Mesenteric fat pad (tissue), 1 donor: ENCODE measurements at places on chromosomes 5 and 9. TPM values are rescaled to one million over a fixed set of nuclear protein-coding genes. Genes with fewer than 3 reads are reported as not detected.

DNA sequence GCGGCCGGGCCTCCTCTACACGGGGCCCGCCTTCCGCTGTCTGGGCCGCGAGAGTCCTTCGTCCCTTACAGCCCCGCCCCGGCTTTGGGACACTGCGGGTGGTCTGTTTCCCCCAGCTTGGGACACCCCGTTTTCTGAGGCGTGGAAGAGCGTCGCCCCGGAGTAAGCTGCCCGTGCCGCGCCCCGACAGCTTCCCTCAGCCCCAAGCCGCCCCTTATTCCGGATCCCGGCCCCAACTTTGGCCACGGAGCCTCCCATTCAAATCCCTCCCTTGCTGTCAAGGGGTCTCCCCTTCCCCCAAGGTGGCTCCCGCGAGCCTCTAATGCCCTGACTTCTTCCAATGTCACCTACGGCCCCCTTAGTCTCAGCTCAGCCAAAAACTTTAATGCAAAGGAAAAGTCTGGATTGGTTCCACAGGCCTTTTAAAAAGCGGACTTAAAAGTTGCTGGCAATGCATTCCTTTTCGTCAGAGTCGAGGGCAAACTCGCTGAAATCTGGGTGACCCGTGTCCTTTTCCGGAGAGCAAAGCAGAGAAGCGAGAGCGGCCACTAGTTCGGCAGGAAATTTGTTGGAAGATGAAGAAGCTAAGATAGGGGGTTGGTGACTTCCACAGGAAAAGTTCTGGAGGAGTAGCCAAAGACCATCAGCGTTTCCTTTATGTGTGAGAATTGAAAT, 19.8 kb downstream of the EXOSC2 start:
- DNase-seq, result no peak

- DNase-seq, result no peak
Measured at GRCh38 chr9:34413231-34413852, 36.6 kb upstream of the MYORG start.

TAF11L7 gene
- not detected for total RNA-seq

DNA sequence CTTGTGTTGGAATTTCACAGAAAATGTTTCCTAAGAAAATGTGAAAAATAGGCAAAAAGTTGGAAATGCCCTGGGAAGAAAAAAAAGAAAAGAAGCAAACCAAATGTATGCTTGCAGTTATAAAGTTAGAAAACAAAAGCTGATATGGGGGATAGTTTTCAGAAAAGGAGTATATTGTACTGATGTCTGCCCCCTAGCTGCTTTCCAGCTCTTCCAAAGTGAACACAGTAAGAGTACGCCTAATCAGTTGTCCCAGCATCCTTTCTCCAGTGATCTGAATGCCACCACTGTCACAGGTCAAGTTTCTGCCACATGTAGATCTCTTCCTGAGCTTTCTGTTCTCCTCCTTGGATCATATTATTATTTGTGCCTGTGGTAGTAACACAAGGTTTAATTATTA, 5.8 kb downstream of the TYRP1 start:
- no peak for DNase-seq

DNA sequence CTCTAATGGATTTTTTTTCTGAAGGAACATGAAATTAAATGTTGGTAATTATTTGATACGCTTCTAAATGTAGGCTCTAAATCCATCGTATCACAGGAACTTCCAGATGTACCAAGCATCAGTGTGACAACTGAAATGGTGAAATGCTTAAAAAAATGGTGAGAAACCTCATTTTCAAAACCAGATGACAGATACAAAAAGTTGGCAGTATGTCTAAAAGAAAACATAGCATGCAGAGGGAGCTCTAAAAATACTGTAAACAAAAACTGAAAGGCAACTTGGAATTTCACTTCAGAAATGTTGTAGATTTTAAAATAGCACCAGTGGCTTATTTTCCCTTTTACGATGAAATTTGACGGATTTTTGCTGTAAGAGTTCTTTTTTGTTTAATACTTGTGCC, 1043.6 kb upstream of the WWC1 start:
- no peak for DNase-seq

- no peak for DNase-seq
Measured at GRCh38 chr5:30620481-30621085, 572.9 kb upstream of the CDH6 start.
